ENCODE measurements at places on chromosomes 7 and 10. TPM values are rescaled to one million over a fixed set of nuclear protein-coding genes. Genes with fewer than 3 reads are reported as not detected.

Gene ZNF804B
- not detected for total RNA-seq

Gene KCNH2
- not detected for total RNA-seq

Gene ADK
- total RNA-seq = 35.0 TPM

Gene PIK3CG
- 7.2 TPM for total RNA-seq

Gene PGAM2
- not detected for total RNA-seq

Gene IFIT1B
- total RNA-seq = not detected

Gene NUP205
- 62.8 TPM for total RNA-seq

Gene GATA3
- 0.09 TPM for total RNA-seq

Gene TRIM24
- 5.1 TPM for total RNA-seq

Gene C10orf53
- not detected for total RNA-seq

Gene TEX36
- not detected for total RNA-seq

Gene TCTN3
- total RNA-seq = 19.8 TPM

Gene PTER
- 6.7 TPM for total RNA-seq

Gene CARD11
- 46.0 TPM for total RNA-seq

Gene CPSF4
- 26.0 TPM for total RNA-seq

Gene TMEM273
- total RNA-seq = 6.1 TPM

Gene PCLO
- total RNA-seq = 0.45 TPM

Gene SORBS1
- 0.54 TPM for total RNA-seq

Gene LLCFC1
- total RNA-seq = not detected

Gene MKI67
- 8.1 TPM for total RNA-seq

Gene AKR1C4
- not detected for total RNA-seq

Gene HPSE2
- not detected for total RNA-seq

Gene LARP4B
- total RNA-seq = 34.7 TPM

Gene CPA2
- not detected for total RNA-seq

Gene TMEM248
- total RNA-seq = 51.6 TPM

Gene COL1A2
- total RNA-seq = 1,191 TPM

Gene NME8
- not detected for total RNA-seq

Gene CFAP70
- total RNA-seq = 0.27 TPM

Gene MMD2
- total RNA-seq = not detected

Gene GRM3
- not detected for total RNA-seq

Gene CCNJ
- total RNA-seq = 19.8 TPM

Gene DENND2A
- 0.66 TPM for total RNA-seq

Gene EPO
- total RNA-seq = not detected

Gene OIT3
- total RNA-seq = 0.09 TPM

Gene USP6NL
- total RNA-seq = 15.6 TPM

Gene FAM25C
- total RNA-seq = not detected

Gene HOXA7
- 0.45 TPM for total RNA-seq

Gene MACC1
- total RNA-seq = under 0.01 TPM

Gene SLC25A40
- 3.0 TPM for total RNA-seq

Gene LIPF
- total RNA-seq = not detected

Gene CFAP46
- total RNA-seq = 2.3 TPM

Gene SH2D4B
- 0.09 TPM for total RNA-seq

Gene VWDE
- 0.19 TPM for total RNA-seq

Gene UCN3
- not detected for total RNA-seq

Gene SUN3
- total RNA-seq = not detected

Gene JCAD
- total RNA-seq = 52.4 TPM

Gene SFTPD
- not detected for total RNA-seq

Gene C10orf67
- not detected for total RNA-seq

Gene OPN1SW
- not detected for total RNA-seq

Gene PON2
- 67.3 TPM for total RNA-seq
